ENCODE measurements at places on chromosomes 7 and 10.

DNA sequence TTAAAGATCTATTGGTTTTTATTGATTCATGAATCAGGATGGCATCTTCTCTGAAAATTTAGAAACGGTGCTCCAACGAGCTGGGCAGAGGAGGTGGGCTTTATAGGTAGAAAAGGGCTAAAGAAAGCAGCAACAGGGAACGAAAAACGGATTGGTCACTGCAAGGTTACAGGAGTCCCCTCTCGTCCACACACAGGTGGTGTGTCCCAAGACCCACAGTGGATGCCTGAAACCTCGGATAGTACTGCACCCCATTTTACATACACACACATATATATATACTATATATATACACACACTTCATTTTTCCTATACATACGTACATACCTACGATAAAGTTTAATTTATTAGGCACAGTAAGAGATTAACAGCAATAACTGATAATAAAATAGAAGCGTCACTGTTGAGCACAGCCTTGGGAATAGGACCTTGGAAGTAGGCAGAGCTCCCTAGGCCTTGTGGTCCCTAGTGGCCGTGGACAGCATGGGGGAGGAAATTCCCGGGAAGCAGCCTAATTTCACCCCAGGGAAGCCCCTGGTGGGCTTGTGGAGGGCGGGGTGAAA is 737 bp upstream of the NUB1 start:
- no peak for DNase-seq

DNA sequence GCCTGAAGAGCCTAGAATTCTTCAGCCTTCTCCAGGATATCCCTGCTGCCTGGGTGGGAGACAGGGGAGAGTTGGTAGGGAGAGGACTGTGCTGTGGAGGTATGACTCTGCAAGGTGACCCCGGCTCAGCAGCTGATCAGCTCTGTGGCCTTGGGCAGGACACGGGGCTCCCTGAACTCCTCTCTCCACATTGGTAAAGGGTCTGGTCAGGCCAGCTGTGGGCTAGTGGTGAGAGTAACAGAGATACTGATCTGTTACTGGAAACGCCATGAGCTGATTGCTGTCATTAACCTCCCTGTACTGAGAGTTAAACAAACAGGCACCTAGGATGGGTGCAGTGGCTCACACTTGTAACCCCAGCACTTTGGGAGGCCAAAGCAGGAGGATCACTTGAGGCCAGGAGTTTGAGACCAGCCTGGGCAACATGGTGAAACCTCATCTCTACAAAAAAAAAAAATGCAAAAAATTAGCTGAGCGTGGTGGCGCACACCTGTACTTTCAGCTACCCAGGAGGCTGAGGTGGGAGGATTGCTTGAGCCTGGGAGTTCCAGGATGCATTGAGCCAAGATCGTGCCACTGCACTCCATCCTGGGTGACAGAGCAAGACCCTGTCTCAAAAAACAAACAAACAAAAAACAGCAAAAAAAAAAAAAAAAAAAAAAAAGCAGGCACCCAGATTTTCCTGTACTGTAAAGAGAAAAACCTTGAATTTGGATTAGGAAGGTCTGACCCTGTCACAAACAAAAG is 151.5 kb downstream of the CUX1 start:
- no peak for DNase-seq

DNA sequence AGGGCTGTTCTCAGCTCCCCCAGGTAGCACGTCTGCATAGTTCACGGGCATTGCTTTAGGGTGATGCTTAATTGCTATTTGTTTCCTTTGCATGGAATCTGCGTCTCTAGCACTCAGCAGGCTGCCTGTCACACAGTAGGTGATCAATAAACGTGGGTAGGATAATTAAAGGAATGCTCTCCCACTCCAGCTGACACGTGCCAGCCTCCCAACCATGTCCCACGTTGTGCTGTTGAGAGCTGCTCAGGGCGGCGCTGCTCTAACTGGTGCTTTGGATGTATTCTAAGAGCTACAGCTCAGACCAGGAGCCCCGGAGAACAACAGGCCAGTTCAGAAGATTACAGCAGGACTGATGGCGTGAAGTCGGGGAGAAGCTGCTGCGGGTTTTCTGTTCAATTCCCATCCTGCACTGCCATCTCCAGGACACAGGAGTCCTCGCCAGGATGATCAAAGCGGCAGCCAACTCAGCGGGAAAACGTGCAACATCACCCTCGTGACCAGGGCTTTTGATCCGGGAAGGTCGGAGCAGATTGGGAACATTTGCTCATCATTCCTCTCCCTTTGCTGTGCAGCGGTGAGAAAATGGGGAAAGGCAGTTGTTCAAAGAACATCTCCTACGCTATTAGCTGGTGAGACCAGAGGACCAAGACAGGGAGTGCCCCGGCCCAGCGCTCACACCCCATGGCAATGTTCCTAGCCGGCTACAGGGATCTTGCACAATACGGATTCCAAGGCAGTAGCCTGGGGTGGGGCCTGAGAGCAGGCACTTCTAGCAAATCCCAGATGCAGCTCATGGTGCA is 50.5 kb upstream of the FOXK1 start:
- DNase-seq: no peak

DNA sequence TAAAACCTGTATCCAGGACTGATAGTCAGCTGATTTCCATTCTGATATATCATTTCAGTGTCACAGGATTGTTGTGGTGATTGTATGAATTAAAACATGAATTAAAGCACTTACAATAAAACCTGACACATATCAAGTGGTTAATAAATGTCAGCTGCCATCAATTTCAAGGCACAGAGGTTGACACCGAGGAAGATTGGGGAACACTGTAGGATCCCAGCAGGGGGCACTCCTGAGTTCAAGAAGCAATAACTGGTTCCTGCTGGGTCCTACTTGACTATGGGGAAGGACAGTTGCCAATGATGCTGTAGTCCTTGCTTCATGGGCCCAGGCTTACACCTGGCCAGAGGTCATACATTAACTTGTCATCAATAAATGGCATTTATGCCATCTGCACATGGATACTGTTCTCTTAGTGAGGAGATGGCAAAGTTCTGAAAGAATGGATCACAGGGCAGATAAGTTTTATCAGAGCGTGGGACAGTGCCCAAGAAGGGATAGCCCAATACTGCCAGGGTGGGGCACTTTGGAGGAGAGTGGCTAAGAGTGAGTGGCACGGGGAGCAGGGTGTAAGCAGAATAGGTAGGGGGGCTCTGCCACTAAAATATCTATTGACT is 24.1 kb downstream of the FZD1 start:
- no peak for DNase-seq

- no peak for DNase-seq
Measured at GRCh38 chr7:89312551-89312950, 517.0 kb upstream of the TEX47 start.

DNA sequence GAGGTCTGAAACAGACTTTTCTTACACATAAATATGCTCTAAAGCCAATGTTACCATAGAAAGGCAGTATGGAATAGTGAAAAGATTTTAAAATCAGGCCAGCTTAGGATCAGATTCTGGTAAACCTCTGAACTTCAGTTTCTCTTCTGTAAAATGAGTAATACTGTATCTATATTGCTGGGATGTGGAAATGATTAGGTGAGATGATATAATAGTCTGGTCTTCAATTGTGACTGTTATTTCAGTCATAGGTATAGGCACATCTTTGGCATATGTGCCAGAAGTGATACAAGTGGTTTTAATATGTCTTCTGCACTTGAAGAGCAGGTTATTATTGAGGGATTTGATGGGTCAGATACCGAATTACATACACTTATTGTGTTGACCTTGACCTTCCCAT is 7.2 kb downstream of the ZNF277 start:
- no peak for DNase-seq

DNA sequence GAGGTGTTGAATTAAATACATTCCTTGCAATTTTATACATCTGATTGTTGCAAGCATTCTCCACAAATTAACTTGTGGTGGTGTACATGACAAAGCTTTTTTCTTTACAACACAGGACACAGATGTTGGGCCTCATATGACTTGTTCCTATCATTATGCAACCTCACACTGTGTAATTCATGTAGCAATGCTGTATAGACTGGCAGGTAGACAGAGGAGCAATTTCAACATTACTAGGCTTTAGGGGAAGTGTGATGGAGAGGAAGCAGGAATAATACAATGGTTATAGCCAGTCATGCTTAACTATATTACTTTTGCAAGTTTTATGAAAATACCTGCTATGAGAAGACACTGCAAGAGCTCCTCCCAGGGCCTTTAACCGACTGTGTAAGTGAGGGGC is 832.1 kb downstream of the CNTNAP2 start:
- DNase-seq: no peak

DNA sequence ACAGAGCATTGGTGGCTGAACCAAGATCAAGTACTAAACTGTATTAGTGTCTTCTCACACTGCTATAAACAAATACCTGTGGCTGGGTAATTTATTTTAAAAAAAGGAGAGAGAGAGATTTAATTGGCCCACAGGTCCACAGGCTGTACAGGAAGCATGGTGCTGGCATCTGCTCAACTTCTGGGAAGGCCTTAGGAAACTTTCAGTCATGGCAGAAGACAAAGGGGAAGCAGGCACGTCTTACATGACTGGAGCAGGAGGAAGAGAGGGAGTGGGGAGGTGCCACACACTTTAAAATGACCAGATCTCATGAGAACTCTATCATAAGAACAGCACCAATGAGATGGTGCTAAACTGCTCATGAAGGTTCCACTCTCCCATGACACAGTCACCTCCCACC is 95.2 kb upstream of the JCAD start:
- DNase-seq: no peak

GRCh38 chr7:128059143-128059988 is 28.1 kb upstream of the LRRC4 start:
- no peak for DNase-seq

DNA sequence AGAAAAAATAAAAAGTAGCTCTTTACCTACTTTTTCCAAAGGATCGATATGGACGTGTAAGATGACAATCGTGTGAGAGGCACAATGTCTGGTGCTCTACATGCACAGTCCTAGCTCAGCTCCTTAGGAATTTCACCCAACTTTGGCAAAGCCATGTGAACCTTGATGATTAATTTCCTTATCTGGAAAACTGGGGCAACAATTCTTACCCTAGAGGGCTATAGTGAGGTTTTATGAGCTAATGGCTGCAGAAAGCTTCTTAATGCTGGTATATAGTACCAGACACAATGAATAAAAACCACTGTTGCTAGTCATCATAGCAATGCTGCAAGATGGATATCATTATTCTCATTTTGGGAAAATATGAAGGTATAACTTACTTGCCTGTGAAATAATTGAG is 202.7 kb downstream of the PARD3 start:
- DNase-seq: no peak

DNA sequence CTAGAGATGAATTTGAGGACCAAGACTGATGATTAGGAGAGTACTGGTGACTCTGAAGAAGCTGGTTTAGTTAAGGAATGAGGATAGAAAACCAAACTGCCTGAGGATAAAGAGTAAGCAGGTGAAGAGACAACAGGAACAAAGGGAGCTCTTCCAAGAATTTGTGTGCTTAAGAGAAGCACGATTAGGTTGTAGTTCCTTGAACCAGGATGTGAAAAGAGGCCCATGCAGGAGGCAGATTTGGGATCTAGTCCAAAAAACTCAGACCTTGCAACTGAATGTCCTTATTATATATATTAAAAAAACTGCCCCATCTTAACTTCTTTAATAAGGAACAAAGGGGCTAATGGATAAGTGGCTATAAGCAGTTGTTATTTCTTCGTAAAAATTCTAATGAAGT is 150.4 kb downstream of the SKAP2 start:
- DNase-seq: no peak

DNA sequence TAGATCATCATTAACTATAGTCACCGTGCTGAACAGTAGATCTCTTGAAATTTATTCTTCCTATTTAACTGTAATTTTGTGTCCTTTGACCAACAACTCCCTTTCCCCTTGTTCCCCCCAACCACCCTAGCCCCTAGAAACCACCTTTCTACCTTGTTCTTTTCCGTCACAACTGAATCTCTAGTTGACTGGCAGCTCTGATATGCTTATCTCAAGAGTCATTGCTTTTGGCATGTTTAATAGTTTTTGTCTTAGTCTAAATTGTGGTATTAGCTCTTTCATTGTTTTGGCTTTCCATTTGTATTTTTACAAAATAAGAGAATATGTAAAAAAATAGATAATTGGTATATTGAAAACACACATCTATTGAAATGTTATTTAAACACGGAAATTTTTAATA is 1.8 kb downstream of the GNAT3 start:
- DNase-seq: no peak

- DNase-seq: no peak
Measured at GRCh38 chr10:101237081-101237981, 8.1 kb upstream of the LBX1 start.

- DNase-seq: no peak
Measured at GRCh38 chr10:72455889-72456595, 101.3 kb upstream of the DNAJB12 start.

DNA sequence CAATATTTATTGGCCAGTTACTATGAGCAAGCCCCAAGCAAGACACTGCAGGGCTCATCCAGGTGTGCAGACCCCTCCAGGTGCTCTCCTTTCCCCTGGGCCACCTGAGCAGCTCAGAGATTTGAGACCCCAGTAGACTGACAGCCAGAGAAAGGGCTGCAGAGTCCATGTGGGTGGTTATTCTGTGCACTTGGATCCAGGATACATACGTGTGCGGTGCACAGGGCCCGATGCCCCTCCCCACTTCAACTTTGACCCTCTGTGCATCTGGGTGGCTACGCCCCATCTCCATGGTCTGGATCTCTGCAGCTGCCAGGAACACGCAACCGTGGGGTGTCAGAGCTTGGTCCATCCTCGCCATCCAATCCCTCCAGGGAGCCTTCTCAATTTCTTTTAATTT is 72.9 kb downstream of the MKI67 start:
- DNase-seq: no peak

GRCh38 chr10:99799613-99800012 is 17.2 kb downstream of the ABCC2 start:
- DNase-seq: no peak

DNA sequence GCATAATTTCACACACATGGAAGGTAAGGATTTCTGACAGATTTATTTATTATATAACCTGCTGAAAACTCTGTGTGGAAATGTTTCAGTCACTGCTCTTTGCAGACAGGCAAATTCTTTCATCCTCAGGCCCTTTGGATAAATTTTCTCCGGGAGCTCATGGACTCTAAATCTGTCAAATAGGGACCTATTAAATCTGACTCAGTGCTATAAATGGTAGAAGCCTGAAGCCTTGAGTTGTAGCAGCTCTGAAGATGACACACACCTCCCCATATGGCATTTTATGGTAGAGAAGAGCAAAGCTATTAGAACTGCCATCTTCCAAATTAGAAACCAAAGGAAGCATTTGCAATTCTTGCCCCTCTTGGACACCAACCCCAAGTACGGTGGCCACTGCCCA is 808.7 kb downstream of the XPNPEP1 start:
- no peak for DNase-seq

GRCh38 chr10:4663162-4663992 is 162.6 kb upstream of the AKR1E2 start:
- no peak for DNase-seq

DNA sequence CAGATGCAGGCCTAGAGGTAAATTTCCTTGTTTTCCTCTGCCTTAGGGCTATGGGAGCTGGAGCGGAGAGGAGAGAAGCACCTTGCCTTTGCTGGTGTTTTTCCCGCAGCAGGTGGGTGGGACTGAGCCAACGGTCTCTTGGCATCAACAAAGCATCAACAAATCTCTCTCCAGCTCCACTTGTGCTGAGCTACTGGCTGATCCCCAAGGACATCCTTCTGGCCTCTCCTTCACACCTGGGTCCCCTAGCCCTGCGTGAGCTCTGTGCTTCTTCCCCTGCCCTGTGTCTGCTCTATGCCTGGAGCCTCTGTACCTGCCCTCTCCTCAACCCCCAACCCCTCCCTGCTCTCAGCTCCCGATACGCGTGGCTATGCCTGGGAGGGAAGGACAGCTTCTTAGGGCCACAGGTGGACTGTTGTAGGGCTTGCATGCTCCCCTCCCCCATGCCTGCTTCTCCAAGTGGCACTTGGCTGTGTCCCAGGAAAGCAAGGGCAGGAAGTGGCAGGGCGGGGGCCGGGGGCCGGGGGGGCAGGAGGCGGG is 3.2 kb upstream of the CLDN4 start:
- DNase-seq: no peak
